Astrocyte of the spinal cord (primary cell): ENCODE measurements at places on chromosomes 7 and 10.
A peak's percentile ranks its signal among the peaks of the same experiment; 100 is the strongest.

GRCh38 chr10:51002469-51002868 is 71.8 kb upstream of the PRKG1 start:
- no peak for DNase-seq

DNA sequence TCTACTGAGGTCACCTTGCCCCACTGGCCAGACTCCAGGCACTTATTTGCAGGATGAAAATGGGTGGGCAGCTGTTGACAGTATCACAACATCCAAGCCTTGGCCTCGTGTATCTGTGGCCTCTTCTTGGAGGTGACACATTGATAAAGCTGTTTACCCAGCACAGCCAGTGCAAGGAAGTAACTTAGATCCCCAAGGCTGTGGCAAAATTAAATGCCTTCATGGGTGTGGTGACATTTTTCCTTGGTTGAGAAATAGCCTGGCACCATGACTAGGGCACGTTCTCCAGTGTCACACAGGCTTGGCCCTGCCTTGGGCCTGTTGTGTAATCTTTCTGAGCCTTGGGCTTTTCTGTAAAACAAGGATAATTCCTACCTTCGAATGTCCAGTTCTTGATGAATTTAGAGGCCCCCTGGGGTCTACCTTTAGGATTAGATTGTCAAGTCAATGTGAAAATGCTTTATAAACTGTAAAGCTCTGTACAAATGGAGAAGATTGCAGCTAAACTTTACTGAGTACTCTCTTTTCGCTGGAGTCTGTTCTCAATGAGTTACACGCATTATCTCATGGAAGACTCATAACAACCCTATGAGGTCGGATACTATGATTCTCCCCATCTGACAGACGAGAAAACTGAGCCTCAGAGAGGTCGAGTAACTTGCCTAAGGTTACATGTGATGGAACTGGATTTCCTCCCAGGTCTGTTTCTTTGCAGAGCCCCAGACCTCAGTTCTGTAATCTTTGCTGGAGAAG is 46.7 kb upstream of the LOXL4 start:
- no peak for DNase-seq

- no peak for DNase-seq
Observed at GRCh38 chr10:56258378-56258777, 102.7 kb downstream of the ZWINT start.

GRCh38 chr10:96891840-96892239 is 59.7 kb downstream of the LCOR start:
- DNase-seq: no peak

GRCh38 chr10:96017191-96017687 is 26.1 kb upstream of the CCNJ start:
- DNase-seq: peak; percentile 58

DNA sequence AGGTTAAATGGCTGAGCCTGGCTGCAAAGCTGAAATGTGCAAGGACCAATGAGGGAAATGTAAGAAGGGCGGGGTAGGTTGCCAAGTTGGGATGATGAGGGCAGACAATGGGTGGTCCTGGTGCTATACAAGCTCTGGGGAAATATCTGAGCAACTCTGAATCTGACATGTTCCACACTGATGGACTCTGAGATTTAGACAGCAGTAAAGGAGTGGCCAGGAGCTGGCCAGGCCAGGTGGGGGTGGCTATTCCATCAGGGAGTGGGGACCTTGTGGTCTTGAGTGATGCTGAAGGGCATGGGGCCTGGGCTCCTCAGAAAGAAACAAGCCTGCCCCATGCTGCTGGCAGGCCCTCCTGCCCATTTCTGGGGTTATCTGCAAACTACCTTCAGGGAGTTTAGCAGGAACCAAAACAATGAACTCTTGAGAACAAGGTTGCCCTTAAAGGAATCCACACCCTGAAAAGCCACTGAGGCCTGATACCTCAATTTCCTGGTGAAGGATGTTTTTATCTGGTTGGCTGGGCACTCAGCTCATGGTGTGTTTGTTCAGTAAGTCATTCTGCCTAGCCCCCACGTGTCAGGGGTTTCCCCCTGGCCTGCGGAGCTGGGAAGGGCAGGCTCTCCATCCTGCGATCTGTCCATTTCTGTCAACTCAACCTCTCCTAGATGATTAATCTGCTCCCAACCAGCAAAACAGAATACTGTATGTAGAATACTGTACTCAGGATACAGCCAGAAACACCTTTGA is 143.3 kb upstream of the TNS3 start:
- DNase-seq: peak; percentile 15

DNA sequence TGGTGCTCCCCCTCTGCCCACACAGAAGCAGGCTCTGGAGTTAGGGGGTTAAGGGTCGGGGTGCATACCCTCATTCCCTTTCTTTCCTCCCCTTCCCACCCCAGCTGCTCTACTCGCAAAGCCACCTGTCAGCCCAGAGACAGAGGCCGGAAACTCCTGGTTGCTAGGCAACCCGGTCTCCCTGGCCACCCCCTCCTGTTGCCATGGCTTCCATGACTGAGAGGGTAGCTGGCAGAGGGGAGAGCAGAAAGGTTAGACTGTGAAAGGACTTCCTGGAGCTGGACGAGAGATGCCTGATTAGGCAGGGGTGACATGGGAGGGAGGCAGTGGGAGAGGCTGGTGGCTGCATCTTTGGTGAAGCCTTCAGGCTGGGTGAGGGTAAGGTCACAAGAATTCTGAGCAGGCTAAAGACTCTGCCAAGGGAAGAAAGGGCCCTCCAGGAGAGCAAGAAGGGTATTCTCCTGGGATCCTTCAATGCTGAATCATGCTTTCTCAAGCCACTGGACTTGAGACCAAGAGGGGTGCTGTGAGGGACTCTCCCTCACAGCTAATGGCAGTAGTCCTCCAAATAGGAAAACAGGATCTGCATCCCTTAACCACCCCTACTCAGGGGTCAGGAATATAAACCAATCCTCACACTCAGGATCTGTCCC is 5.4 kb downstream of the PSD start:
- no peak for DNase-seq

GRCh38 chr10:122962405-122962804 is 8.4 kb upstream of the C10orf88 start:
- no peak for DNase-seq

DNA sequence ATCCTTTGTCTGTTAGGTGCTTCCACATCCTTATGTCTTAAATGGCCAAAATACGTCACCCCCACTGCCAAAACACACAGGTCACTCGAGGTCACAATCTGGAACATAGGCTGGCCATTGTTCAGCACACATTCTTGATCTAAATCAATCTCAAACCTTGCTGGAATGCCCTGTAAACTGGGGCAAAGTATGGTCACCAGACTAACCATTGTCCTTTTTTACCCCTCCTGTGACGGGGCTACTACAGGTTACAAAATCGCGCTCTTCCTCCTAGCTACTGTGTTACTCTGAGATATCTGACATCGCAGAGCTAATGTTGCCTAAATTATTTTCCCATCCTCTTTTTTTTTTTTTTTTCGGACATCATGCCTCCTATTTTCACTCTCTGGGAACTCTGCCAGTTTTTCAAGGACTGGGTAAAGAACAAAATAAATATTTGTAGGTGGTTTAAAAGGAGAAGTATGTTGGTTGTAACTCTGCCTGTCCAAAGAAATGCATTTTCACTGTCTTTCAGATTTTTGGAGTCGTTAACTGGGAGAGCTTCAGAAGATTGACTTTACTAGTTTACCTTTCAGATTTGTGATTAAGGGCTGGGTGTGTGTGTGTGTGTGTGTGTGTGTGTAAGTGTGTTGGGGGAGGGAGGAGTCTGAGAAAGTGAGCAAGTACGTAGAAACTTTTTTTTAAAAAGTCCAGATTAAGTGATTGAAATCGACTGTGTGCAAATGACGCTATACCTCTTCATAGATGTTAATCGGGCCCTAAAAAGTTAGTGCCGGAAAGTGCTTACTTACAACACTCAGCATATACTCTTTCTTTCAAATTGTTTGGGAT is 942 bp upstream of the KIAA1217 start:
- DNase-seq: peak; percentile 42

GRCh38 chr7:92409357-92409756 is 37.9 kb upstream of the GATAD1 start:
- DNase-seq: no peak

- DNase-seq: peak; percentile 19
Observed at GRCh38 chr7:11707606-11708193, 124.3 kb downstream of the THSD7A start.

GRCh38 chr7:93279541-93279940 is 47.4 kb downstream of the VPS50 start:
- peak; percentile 7 for DNase-seq

GRCh38 chr7:85186083-85186520 is 754 bp downstream of the SEMA3D start:
- DNase-seq: peak; percentile 66

DNA sequence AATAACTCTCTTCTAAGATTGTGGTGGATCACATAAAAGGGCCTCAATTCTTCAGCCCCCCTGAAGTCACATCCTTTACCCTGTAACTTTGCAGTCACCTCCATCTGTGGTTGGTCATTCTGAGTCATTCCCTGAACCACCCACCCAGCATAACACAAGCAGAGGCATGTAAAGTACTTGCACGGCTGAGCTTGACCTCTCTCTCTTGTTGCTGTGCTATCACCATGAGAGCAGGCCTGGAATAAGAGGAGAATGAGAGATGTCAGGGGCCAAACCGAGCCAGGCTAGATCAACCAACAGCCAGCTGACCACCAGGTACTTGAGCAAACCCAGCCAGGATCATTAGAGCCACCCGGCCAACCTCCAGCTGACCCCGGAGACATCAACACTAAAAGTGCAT is 13.5 kb upstream of the STK17A start:
- peak; percentile 91 for DNase-seq

DNA sequence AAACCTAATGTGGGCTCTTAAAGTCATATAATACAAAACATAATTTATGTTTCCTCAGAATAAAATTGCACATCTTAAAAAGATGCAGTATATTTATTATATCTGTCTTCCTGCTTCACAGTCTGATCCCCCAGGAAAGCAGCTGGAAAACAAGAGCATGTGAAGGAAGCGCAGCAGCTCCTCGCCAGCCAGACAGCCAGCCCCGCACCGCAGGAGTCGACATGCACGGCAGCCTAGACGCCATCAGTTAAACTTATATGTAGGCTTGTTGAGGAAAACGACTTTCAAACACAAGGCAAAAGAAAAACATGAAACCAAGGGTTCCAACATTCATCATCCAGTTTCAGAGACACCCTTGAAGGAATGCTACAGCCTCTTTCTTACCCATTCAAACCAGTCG is 59.0 kb downstream of the PAXIP1 start:
- DNase-seq: no peak

- no peak for DNase-seq
Observed at GRCh38 chr10:117689566-117689965, 147.0 kb downstream of the EMX2 start.

- DNase-seq: no peak
Observed at GRCh38 chr7:65554-65953, 126.8 kb upstream of the FAM20C start.

DNA sequence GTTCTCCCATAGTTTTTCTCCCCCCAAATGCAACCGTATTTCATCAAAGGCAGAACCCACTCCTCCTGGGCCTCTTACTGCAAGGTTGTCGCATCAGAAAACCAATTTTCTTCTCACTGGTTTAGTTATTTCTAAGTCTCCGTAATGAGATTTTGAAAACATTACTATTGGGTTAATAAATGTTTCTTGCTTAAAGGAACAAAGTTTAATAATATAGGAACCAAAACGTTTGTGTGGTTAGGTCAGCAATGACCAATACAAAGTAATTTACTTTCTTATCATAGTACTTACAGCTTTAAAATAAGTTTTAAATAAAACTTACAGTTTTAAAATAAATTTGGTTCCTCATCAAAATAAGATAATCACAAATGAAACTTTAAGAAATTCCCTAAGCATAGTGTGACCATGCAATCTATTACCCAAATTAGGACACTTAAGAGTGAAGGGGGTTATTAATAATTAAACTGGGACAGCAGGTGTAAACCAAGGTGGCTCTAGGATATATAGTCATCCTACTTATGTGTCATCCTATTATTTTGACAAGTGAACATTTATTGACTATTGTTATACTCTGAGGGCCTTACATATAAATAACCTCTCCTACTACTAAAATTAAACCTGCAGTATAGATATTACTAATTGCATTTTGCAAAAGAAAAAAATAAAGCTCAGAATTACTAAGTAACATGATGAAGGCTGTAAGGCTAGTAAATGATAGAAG is 415.4 kb upstream of the LRRN3 start:
- no peak for DNase-seq

- peak; percentile 27 for DNase-seq
Observed at GRCh38 chr7:19707240-19707639, 1.6 kb downstream of the POLR1F start.

DNA sequence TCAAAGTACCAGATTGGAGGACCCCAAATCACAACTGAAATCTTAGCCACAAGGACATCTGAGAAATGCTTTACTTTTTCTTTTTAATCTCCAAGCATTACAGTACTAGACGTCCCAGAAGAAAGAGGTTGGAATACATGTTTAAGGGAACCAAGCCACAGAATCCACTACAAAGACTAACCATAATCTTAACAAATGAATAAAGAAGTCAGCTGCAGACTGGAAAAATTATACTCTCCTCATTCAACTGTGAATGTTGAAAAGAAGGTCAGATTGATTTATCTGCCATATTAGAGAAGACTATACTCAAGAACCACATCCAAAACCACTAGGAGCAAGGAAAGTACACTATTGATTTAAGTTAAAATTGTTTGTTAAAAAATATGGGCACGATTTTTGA is 102.1 kb upstream of the ABCB5 start:
- DNase-seq: peak; percentile 40

GRCh38 chr10:124525751-124526600 is 64.4 kb downstream of the LHPP start:
- no peak for DNase-seq

DNA sequence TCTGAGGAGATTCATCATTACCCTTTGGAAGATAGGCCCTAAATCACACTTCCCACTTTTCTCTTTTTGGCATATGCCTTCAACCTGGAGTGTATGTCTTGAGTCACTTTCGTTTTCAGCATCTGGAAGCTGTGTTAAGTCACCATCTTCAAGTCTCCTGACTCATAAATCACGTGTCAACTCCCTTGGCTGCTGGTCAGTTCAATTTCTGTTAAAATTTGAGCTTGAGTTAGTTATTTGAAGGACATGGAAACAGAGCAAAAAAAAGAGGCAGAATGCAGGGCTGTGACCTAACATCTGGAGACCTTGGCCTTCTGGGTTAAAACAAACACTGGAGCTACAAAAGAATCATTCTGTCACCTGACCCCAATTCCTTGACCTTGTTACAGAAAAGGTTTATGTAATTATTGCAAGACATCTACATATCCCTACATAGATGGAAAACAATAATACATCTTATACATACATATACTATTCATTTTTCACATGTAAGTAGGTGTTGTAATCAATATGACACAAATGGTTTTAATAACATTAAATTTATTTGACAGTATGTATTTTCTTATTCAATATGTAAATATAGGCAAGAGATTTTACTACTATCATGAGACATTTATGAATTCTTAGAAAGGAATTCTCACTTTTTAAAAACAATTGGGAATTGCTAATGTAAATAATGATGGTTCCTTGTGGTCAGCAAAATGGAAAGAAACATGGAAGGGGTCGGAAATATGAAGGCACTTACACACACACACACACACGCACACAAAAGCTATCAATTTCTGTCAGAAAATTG is 169.7 kb upstream of the PHYHIPL start:
- peak; percentile 51 for DNase-seq

GRCh38 chr7:45435846-45436245 is 138.3 kb upstream of the ADCY1 start:
- peak; percentile 85 for DNase-seq
